ENCODE measurements at places on chromosomes 6 and 20.
A peak's percentile ranks its signal among the peaks of the same experiment; 100 is the strongest.

- DNase-seq, result peak; percentile 72
Measured at GRCh38 chr6:4693173-4693970, 82.8 kb upstream of the CDYL start.

DNA sequence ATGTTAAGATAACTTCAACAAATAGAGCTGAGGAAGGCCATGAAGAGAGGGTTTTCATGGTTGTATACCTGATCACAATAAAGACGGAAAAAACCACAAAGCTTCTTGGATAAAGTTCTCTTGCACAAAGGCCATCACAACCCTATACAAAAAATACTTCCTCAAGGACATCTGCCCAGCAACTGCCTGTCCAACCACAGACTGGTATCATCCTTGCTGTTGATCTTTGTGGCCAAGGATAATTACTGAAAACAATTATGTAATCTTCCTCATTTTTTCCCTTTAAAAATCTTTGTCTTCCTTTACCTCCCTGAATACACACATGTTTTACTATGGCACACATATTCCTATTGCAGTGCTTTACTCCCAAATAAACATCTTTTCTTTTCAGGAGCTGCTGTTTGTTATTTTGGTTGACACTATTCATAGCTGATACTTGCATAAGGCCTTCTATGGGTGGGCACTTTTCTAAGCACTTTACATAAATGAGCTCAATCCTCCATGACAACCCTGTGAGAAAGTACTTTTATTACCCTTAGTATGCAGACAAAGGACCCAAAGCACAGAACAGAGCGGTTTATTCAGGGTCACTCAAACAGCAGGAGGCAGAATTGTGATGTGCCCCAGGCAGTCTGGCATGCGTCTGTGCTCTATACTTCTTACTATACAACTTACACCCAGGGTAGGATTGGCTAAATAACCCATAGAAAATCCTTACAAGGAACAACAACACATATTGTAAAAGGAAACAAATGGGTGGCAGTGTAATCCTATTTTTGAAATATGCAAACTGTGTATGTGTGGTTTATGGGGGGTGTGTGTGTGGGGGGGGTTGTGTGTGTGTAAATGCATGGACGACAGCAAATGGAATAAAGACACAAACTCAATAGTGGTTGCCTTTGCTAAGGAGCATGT is 35.1 kb downstream of the SNRNP48 start:
- no peak for DNase-seq

DNA sequence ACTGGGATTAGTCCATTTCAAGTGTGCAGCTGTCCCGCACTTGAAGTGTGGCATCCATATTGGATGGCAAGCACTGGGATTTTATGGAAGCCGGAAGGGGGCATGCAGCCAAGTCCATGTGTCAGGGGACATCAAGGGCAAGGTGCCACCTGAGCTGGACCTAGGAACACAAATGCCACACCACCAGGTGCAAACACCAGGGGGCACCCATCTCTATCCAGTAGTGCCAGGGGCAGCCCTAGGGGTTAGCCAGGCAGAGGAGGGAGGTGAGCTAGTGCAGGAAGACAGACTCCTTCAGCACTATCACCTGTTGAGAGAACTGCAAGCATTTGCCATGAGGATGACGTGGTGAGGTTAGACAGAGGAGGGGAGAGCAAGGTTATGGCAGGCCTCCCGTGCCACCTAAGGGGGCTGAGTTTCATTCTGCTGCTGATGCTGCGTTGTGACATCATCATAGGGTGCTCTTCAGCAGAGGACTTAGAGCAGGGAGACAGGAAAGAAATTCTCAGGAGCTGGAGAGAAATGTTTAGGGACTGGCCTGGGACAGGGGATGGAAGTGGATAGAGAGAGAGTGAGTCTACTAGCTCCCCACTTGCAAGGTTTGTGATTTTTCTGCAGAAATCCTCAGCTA is 192.6 kb upstream of the SLC24A3 start:
- DNase-seq, result no peak

- no peak for DNase-seq
Measured at GRCh38 chr6:158016571-158017383, 35.1 kb downstream of the SYNJ2 start.

DNA sequence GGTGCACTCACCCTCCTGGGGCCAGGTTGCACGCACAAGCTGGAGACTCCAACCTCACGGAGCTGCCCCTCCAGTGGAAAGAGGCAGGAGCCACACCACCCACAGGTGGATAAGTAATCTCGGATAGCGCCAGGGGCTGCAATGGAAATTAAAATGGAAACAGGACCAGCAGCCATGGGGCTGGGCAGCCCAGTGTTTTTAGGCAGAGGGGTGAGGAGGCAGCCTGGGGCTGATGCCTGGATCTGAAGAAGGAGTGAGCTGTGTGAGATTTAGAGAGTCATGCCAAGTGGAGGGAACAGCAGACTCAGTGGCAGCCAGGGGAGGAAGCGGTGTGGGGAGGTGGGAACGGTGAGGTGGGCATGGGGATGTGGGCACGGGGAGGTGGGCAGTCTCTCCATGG is 275.6 kb downstream of the SMOC2 start:
- DNase-seq, result no peak

DNA sequence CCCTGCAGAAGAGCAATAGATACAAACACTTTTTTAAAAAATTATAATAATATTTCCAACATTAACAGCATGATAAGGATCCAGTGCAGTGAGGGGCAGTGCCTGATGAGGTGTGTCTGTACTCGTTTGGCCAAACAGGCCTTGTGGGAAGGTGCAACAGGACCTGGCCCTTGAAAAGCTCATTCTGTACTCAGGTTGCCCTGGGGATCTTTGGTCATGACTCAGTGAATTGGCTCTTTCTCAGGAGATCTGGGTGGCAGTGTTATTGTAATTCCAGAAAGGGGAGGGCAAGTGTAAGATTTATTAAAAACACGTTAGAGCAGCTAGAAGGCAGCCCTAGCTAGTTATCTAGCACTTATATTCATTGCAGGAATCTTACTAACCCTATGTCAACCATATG is 2.9 kb upstream of the SPINT3 start:
- no peak for DNase-seq

DNA sequence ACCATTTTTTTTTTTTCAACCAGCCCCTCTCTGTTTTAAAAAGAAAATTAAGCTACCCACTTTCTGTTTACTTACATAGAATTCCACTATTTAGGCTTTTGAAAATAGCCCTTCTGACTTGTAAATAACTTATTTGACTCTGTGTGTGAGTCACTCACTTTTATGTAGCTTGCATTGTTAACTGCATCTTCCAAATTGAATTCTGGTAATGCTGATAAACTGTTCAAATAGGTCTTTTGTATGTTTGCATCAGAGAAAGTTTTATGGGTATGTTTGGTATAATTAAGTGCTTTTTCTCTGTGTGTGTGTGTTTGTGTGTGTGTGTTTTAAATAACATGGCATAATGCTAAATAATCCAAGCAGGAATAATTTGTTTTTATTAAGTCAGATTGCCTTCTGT is 360.1 kb downstream of the PLCB1 start:
- DNase-seq, result no peak

DNA sequence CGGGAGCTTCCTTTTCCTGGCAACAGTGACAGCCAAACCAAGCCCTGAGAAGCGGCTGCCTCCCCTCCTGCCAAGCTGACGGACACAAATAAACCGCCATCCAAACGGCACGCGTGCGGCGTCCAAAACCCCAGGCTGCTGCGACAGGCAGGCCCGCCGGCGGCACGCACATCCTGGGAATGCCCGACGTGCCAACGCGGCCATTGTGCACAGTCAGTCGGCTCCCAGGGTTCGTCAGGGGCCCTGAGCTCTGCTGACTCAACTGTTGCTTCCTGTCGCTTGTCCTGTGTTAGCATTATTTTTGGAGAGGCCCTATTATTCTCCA is 6.8 kb downstream of the JAG1 start:
- no peak for DNase-seq

DNA sequence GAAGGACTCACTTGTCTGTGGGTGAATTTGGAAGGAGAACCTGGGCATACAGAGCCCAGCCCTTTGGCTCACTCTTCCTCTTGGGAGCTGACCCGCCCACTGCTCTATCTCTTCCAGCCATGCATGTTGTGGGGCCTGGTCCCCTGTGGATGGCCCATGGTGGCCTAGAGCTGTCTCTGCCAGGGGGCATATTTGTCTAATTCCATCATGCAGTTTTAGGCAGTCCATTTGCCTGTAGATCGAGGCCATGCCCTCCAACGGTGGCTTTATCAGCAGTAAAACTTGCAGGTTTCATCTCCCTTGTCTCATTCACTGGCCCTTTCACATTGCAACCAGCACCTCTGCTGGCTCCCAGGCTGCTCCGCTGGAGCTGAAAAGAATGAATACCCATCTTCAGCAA is 12.9 kb upstream of the EZR start:
- DNase-seq, result no peak

DNA sequence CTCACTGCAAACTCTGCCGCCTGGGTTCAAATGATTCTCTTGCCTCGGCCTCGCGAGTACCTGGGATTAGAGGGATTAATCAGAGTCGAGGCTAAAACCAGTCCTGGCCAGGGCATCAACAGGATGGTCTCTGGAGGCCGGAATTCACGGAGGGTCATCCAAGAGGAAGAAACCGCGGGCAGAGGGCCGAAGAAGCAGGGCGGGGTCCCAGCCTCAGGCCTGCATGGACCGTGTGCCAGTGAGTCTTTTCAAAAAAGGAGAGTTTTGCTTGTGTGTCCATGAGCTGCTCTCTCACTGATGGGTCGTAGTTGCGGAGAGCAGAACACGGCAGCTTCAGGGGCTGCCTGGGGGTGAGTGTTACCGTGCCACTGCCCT is 295.1 kb upstream of the ZNF337 start:
- no peak for DNase-seq

DNA sequence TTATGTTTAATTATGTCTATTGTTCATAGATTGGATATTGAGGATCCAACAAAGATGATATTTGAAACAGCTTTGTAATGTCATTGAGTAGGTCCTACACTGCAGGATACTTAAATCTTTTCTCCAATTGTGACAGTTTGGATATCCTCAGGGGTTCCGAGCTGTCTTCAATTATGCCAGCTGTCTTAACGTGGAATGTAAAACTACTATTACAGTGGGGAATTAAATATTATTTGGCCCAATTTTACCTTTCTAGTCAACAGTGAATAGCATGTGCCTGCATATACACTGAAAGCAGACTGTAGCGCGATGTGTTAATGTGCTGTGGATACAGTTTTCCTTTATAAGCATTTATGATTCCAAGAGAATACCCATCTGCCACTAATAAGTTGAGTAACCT is 156.9 kb downstream of the GRIK2 start:
- no peak for DNase-seq

DNA sequence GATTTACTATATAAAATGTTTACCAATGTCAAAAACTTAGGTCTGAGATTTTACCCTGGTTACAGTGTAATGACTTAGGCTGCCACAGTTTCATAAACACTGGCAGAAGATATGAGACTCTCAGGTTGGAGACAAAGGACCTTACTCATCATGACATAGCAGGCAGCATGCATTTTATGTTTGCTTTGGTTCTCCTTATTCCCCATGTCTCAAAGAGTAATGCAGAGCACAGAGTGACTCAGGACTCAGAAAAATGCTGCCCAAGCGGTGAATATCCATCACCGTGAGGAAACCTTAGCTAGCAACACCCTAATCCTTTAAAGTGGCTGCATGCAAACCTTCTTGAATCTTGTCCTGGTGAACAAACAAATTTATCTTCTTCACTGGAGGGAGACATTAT is 112.1 kb upstream of the EYS start:
- DNase-seq, result no peak

GRCh38 chr20:34643928-34644327 is 33.0 kb downstream of the PIGU start:
- DNase-seq, result peak; percentile 91

- peak; percentile 61 for DNase-seq
Measured at GRCh38 chr6:159002432-159003155, 2.6 kb upstream of the RSPH3 start.

GRCh38 chr6:143241111-143241510 is 180.4 kb downstream of the AIG1 start:
- no peak for DNase-seq

- no peak for DNase-seq
Measured at GRCh38 chr20:13249118-13249797, 28.2 kb downstream of the ISM1 start.

GRCh38 chr6:40931931-40932330 is 107.1 kb downstream of the UNC5CL start:
- DNase-seq, result peak; percentile 78

- DNase-seq, result no peak
Measured at GRCh38 chr6:22142856-22143255, 154.0 kb downstream of the PRL start.

- peak; percentile 91 for DNase-seq
Measured at GRCh38 chr6:133208183-133208755, 32.9 kb upstream of the EYA4 start.

- DNase-seq, result no peak
Measured at GRCh38 chr20:20505554-20505953, 137.7 kb downstream of the INSM1 start.

DNA sequence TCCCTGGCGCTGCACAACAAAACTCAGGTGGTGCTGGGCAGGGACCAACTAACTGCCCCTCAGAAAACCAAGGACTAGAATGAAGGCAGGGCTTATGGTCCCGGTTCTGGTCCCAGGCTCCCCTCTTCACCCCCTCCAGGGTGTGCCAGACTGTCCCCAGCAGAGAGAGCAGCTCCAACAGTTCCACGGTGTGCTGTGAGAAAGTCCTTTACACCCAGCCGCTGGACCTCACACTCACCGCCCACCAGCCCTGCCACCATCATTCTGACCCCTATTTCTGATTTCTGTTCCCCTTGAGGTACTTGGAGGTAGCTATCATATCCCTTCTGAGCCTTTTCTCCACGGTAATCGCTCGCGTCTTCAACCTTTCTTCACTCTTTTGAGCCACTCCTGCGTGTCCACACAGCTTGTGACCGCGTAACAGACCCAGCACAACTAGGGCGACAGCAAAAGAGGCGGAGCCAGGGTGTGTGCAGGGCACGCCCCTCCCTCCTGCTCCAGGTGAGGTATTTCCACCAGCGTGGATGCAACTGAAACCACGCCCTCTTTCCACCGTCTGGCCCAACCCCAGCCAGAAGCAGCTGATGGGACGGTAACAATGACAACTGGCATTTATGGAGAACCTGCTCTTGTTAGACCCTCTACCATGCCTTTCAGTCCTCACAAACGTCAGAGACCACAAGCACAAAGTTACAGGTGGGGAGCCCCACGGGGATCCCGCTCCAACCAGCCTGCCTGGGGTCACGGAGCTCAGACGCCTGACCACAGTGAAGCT is 2.3 kb downstream of the PXDC1 start:
- no peak for DNase-seq

- peak; percentile 13 for DNase-seq
Measured at GRCh38 chr20:13336308-13337089, 115.4 kb downstream of the ISM1 start.
